ENCODE measurements at places on chromosomes 2 and 18. TPM values are rescaled to one million over a fixed set of nuclear protein-coding genes. Genes with fewer than 3 reads are reported as not detected.

DNA sequence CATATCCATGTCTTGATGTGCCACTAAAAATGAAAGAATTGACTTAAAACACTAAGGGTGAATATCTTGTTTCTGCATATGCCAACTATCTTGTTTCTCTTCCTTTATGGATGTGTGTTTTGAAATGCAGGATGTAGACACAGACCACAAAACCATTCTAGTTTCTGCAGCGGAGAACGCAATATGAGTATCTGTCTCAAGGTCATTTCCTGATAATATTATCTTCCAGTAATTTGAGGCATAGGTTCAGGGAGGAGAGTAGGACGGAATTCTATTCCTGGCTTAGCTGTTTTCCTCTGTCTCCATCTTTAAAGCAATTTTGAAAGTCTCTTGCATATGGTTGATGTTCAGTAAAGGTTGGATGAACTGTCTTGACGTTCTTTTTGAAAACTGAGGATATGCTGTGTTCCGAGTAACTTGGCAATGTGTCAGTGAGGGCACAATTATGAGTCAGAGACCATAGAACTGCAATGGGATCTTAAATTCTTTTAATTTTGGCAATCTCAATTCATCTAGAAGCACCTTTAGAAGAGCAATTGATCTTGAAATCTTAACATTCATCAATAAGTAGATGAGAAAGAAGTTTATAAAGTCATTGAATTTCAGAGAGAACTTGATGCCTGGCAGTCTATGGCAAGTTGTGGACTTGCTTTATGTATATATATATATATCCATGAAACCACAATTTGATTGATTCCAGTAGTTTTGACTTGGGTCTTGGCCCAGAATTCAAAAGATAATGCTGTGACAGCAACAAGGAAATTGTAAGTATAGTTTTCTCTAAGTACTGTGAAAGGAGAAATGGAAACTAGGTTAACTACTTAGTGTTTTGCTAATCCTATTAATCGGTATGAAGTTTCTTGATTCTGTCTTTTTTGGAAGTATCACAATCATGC lies 24.8 kb downstream of the RAB27B start:
- no peak for DNase-seq

DNA sequence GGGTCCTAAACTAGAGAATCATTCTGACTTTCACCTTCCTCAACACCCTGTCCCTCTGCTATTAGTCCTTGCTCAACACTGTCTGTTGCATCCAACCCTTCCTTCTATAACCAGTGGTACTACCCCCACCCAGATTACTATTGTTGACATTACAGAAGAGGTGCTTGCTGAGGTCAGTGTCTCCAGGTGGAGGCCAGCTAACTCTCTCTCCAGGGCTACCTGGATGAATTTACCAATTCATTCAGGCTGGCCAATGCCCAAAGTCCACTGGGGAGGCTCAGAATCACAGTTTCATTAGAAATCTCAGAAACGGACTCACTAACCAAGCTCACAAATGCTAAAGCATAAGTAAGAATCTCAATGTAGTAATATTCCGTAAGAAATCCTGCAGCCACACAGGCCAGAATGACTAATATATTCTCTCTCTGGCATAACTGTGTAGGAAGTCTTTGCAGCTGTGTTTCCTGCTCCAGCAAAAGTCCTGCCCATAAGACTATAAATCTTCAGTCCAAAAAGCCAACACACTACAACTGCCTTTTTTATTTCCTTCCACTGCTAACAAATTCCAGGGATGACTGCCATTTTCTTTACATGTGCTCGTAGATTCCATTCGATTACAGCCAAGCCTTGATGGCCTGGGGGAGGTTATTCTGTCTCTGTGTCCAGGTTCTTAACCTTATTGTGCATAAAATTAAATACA lies 10.0 kb upstream of the TTR start:
- DNase-seq = no peak

The DNAJC5G gene
- 18.1 TPM for total RNA-seq

GRCh38 chr2:193837111-193837738 lies 1642.5 kb upstream of the TMEFF2 start:
- DNase-seq = no peak

- no peak for DNase-seq
These were observed 375.1 kb upstream of the KCNH7 start for GRCh38 chr2:163213661-163214081.

DNA sequence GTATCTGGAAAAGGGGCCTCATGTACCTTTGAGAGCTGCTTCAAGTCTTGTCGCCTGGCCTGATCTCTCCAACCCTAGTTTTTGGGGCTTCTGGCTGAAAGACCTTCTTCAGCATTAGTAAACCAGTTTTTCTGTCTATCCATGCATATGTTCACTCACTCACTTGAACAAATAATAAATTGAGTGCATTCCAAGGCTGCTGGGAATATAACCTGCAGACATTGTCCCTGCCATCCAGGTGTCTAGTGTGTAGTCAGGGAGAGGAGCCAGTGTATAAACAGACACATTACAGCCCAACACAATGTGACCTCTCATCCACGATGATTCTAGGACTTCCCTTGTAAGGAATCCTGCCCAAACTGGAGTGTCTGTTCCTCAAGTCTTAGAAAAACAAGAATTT lies 262.1 kb downstream of the PRKCE start:
- no peak for DNase-seq

DNA sequence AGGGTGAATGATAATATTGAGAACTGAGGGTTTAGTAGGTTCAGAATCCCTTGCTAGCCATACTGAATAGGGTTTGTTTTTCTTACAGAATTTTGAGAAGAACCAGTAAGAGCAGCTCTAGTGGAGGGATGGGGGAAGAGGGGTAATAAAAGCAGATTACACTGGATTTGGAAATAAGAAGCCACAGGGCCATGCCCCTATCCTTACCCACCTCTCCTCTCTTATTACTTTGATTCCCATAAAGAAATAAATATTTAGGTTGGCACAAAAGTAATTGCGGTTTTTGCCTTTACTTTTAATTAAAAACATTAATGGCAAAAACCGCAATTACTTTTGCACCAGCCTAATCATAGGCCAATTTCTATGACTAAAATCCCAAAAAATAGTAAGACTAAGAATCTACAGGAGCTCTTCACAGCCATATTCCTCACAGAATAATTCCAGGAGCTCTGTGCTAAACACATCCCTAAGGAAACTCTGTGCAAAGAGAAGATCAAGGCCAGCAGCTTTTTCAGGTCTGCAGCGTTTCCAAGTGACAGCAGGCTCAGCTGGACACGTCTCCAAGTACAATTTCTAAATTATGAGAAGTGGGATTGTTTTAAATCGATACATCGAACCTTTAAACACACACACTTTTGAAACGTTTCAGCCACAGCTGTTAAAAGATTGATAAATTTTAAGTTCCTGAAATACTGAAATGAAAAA lies 58.4 kb upstream of the RTN4 start:
- DNase-seq = no peak

GRCh38 chr18:62663731-62664336 lies 51.5 kb upstream of the PHLPP1 start:
- DNase-seq = no peak

DNA sequence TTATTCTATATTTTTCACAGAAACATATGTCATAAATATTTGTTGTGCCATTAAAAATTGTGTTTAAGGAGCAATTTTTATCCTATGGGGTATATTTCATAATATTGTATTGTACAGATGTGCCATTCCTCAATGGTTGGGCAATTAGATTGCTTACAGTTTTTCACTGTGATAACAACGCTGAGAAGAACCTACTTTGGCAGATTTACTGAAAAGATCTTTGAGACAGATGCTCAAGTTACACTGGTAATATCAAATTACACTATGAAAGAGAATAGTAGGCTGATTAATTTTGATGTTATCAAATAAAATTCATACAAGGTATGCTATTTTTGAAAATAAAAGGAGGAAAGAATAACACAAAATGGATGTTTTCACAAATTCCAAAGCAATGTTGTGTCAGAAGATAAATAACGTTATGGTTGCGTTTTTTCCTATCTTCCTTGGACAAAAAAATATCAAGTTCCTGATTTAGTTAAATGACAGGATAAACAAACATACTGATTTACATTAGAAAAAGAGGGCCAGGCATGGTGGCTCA lies 335.1 kb upstream of the ZNF521 start:
- DNase-seq = no peak

DNA sequence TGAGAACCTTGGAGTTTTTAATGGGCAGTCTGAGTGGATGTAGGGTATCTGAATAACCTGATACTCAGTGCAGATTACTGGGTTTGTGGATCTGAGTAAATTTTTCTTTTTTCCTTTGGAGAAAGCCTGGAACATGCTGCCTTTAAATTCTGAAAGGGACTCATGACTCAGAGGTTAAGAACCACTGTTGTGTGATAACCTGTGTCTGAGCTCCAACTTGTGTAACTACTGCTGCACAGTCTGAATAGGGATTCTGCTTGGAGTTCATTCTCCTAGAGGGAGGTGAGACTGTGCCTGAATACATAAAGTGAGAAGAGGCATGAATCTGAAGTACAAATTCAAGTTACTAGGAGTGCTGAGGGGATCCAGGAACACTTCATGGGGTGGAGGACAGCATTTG lies 36.2 kb downstream of the KDM3A start:
- no peak for DNase-seq

DNA sequence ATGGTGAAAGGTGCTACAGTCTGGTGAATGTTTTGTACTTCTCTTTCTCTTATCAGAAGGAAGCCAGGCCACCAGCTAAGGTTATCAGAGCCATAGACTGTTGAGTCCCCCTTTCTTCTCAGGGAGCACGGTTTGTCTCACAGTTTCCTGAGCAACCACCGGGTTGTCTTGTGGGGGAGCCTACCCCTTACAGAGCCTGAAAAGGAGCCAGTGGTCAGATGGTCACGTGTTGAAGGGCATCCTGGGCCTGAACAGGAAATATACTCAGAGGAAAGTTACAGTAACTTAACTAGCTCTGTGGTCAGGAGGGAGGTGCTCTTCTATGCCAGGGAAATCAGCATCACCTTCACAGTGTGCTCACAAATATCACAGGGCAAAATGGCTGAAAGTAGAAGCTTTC lies 11.6 kb downstream of the CD28 start:
- DNase-seq = peak; percentile 53

DNA sequence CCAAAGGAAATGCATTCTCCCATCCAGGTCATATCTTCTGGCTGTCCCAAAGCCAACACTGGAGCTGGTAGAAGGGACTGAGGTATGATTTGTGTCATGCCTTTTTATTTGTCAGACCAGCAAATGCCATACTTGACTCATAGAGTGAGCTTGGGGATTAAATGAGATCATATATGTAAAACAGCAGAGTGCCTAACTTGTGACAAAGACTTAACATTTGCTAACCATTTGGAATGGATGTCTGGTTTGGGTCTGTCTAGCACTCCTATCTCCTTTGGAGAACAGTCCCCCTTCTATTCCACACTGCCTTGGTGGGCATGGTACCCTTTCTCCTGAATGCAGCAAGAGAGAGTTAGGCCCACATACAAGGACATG lies 128.5 kb upstream of the LGALSL start:
- DNase-seq = no peak

DNA sequence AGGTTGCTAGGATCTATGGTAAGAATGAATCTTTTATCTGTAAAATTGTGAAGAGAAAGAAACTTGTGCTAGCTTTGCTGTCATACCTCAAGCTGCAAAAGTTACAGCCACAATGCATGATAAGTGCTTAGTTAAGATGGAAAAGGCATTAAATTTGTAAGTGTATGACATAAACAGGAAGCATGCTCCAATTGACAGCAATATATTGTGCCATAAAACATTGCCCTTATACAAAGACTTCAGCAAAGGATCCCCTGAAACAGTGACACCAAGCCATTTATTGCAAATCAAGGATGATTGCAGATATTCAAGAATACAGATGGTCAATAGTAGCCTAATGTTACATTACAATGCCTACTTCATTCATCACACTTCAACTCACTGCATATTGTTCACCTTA lies 283.1 kb downstream of the CPS1 start:
- DNase-seq = no peak

The RND3 gene
- total RNA-seq = not detected

- DNase-seq = no peak
These were observed 37.7 kb downstream of the BCL11A start for GRCh38 chr2:60515721-60516226.

DNA sequence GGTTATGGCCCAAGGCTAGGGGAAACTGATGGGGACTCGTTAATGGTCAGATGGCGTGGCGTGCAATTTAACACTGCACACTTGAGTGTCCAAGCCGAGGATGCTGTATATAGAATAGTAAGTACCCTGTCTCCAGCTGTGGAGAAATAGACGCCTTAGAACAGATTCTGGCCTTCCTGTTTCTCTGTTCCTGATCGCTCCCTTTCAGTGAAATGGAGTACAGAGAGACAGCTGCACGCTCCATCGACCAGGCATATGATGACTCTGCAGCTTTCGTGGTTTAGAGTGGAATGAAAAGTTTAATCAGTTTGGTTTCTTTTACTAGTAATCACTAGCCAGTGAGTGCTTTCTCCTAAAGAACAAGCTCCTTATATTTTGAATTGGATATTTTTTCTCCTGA lies 213.4 kb downstream of the NEDD4L start:
- no peak for DNase-seq

GRCh38 chr2:204483608-204484081 lies 61.6 kb upstream of the PARD3B start:
- DNase-seq = no peak

The PROKR1 gene
- not detected for total RNA-seq

DNA sequence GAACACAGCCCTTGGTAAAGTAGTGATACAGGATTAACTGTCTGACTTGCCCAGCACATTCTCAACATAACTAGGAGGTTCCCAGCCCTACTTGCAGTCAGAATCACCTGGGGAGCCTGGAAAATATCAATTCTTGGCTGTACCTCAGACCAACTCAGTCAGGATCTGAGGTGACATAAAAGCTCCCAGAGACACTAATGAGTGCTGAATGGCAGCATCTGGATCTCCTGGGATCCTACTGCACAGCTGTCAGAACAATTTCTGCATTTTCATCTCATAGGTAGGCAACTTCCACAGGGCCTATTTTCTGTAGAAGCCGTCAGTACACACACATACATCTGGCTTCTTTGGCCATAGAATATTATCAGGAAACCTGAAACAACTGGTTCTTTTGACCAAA lies 138.8 kb downstream of the MYO5B start:
- DNase-seq = no peak

The CD302 gene
- total RNA-seq = not detected

GRCh38 chr2:162965191-162965590 lies 126.6 kb upstream of the KCNH7 start:
- DNase-seq = no peak

- no peak for DNase-seq
These were observed 462.3 kb downstream of the MEIS1 start for GRCh38 chr2:66897181-66897580.

- DNase-seq = no peak
These were observed 85.8 kb downstream of the SETBP1 start for GRCh38 chr18:44766450-44766849.

GRCh38 chr2:120673571-120674061 lies 62.1 kb upstream of the GLI2 start:
- no peak for DNase-seq

GRCh38 chr2:108315444-108315934 lies 26.8 kb downstream of the SULT1C2 start:
- DNase-seq = no peak

The ARHGAP25 gene
- total RNA-seq = 37.7 TPM

DNA sequence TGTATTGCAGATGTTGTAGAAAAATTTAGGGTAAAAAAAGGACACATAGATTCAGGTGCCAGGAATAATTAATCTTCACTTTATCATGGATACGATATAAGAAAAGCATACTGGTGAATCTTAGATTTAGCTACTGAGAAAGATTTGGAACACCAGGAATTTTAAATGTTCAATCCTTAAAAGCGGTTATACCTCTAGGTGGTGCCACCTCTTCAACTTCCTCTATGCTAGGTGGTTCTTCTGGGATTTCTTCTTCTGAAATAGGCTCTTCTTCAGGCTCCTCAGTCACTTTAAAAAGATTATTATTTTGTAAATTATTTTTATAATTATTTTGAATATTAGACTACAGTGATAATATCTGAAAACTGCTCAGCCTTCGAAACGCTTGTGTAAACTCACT lies 133.1 kb downstream of the TTN start:
- DNase-seq = no peak

Measured in OCI-LY7 (cell line).